ENCODE measurements at places on chromosomes 7 and 10. TPM values are rescaled to one million over a fixed set of nuclear protein-coding genes. Genes with fewer than 3 reads are reported as not detected.
A peak's percentile ranks its signal among the peaks of the same experiment; 100 is the strongest.

- no peak for DNase-seq
Measured at GRCh38 chr7:13991791-13992595, 2.5 kb upstream of the ETV1 start.

DNA sequence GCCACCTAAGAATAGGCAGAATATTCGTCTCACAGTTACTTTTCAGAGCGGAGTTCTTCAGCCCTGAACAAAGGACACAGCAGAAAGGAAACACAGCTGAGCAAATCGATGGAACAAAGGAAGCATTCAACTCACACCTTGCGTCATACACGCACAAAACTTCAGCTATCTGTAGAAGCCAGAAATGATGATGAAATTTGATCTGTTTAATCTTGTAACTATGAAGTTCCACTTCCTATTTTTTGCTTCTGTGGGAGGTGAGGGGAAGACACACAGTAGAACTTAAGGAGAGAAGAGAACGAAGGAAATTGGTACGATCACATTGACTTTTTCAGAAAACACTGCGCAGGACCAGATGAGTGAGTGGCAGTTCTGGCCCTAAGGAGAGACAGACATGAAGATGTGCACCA is 26.2 kb downstream of the FAM171A1 start:
- no peak for DNase-seq

GRCh38 chr7:2146676-2147472 is 85.9 kb downstream of the MAD1L1 start:
- DNase-seq = peak; percentile 58

- DNase-seq = no peak
Measured at GRCh38 chr10:43573250-43574000, 991 bp downstream of the ZNF239 start.

GRCh38 chr10:13712837-13713581 is 126.2 kb downstream of the PRPF18 start:
- DNase-seq = peak; percentile 88

- DNase-seq = no peak
Measured at GRCh38 chr7:16747102-16747501, 6.5 kb upstream of the TSPAN13 start.

DNA sequence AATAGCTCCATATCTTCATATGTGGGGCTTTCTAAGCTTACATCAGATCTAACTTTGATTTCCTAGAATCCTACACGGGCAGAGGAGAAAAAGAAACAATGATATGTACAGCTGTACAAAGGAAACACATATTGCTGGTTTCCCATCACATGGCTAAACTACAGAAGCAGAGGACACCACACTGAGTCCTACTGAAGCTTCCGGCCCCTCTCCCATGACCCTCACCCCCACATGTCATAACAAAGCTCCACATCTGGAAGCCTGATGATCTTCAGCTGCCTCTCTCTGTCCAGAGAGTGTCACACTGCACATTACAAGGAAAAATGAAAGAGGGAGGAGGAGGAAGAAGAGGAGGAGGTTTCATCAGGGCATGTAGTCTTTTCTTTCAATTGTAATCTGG is 14.0 kb downstream of the SLC16A12 start:
- no peak for DNase-seq

- DNase-seq = no peak
Measured at GRCh38 chr10:31381766-31382316, 62.8 kb downstream of the ZEB1 start.

- DNase-seq = no peak
Measured at GRCh38 chr10:56633876-56634452, 272.9 kb upstream of the ZWINT start.

DNA sequence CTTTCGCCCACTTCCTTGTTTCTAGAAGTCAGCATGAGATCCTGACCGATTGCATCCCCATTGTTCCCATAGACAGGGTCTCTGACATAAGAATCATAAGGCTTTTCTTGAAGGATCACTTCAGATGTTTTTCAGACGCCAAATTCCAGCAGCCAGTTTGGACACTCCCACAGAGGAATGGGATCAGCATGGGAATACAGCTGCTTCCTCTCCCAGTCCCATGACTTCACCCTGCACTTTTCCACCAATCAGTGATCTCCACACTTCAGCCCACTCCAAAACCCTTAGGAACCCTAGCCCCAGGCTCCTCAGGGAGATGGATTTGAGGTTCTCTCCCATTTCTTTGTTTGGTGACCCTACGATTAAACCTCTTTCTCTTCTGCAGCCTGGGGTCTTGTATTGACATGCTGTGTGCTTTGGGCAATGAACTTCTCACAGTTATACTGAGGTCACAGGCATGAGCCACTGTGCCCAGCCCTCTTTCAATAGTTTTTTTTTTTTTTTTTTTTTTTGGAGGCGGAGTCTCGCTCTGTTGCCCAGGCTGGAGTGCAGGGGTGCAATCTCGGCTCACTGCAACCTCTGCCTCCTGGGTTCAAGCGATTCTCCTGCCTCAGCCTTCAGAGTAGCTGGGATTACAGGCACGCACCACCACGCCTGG is 52.8 kb upstream of the CHST3 start:
- DNase-seq = no peak

DNA sequence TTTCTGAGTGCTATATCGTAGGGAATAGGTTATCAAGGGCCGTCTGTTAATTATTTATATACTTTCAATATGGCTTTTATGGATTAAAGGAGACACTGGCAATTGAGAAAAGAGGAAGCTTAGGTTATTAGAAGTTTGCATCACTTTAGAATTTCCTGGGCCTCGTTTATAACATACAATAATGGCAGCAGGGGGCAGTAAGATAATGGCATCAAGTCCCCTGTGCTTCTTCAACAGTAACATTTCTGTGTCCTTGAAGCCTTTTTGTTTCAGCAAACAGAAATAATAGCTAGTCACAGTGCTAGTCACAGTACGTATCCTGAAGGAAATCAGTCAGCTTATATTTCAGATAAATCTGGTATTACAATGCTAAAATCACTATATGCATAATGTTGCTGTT is 41.9 kb downstream of the SPAM1 start:
- DNase-seq = no peak

DNA sequence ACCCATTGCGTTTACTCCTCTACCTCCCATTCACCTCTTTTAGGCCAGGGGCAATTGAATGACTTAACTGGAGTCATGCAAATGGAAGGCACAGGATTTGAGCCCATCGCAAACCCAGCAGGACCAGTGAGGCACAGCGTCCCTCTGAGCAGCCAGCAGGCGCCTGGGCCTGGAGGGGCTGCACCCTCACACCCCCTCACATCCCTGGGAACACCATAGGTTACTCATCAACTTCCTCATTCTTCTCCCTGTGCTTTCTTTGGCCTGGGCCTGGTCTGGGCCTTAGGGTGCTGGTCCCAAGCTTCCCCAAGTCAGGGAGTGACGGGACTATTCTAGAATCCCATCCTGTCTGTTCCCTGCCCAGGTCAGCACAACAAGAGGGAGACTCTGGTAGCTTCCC is 169.4 kb upstream of the EEPD1 start:
- DNase-seq = no peak

DNA sequence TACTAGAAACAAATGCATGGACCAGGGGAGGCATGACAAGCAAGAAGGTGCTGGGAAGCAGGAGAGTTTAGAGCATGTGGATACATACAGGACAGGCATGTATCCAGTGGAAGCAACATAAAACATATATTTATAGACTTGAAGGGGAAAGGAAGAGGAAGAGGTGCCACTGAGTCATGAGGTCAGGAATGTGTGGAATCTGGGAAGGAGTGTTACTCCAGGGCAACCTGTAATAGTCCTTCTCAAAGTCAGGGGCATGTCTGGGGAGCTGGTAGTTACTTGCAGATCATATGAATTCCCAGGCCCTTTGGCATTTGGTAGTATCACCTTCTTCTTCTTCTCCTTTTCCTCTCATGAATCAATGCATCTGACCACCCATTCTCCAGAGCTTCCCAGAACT is 246.6 kb downstream of the XPNPEP1 start:
- no peak for DNase-seq

DNA sequence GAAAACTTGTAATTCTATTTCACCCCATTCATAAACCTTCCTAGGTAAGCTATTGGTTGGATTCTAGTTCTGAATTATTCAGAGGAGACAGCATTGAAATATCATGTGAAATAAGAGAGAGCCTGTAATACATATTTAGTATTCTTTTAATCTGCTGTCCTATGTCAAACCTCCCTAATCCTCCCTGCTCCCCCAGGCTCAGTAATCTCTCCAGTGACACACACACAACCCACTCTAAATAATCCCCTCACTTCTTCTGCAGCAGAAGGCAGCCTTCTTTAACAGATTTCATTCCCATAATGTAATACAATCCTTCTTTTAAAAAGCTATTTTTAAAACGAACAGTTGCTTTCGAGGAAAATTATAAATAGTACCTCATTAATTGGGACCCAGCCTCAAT is 639.7 kb upstream of the AUTS2 start:
- DNase-seq = no peak

DNA sequence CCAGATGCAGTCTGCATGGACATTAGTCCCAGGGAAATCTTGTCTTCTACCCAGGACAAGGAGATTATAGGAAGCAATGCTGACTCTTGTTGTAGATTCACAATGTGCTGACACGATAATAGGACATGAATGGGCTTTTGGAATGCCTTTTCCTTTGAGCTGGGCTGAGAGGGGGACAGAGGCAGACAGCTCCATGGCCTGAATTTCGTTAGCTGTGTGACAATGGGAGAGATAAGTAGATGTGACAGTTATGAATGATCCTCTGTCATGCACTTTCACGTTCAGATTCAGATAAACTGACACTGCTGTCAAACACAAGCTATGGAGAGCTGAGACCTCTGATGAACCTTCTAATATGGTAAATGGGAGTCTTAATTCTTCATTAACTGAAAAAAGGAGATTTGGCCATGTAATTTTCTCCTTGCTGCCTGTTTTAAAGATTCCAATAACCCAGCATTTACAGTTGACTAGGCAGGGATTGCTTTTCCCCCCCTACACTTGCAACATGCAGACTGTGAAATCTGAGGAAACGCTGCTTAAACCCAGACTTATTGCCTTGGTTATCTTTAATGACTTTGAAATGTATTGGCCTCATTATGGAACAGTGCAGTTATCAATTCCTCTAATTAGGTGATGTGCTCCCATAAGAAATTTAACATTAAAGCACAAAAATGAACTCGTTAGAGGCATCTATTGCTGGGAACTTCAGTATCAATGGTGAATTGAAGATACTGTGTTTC is 669.3 kb downstream of the AUTS2 start:
- DNase-seq = no peak

DNA sequence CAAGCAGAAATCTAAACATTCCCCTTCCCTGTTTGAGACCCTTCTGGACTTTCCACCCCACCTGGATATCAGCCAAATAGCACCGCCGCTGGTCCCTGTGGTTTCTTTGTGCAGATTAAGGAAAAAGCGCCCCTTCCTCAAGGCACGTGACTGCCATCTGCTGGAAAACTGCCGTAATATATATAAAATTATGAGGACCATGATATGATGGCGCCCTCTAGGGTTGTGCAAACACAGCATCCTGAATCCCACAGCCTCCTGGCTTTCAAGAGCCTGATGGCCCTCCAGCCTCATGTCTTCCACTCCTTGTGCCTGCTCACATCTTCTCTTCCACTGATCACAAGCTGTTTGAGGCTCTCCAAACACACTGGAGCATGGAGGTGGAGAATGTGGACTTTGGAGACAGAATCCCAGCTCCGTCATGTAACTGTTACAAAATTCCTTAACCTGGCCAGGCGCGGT is 121.3 kb downstream of the MYL10 start:
- DNase-seq = no peak

GRCh38 chr10:17067376-17068264 is 62.0 kb downstream of the CUBN start:
- DNase-seq = no peak

GRCh38 chr10:119550827-119551226 is 8.3 kb upstream of the RGS10 start:
- DNase-seq = no peak

GRCh38 chr7:107920048-107920772 is 29.2 kb downstream of the DLD start:
- no peak for DNase-seq

DNA sequence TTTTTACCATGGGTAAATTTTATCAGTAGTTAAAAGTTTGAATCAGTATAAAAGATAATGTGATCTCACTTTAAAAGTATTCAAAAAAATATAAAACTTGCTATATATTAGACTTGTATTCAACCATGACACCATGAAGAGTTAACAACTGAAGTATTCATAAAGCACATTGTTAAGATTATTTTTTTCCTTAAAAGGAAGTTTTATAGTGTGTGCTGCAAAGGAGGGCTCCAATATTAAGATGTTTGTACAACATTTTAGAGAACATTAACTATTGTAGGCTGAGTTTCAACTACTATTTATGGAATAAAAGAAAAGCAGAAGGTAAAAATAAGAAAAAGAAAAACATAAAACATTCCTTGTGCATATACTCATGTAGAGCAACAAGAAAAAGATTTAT is 24.5 kb upstream of the CUBN start:
- no peak for DNase-seq

Gene TES
- total RNA-seq = 21.2 TPM

Gene NYAP1
- 0.54 TPM for total RNA-seq

Gene PROSER2
- total RNA-seq = 1.2 TPM

Gene ACTL6B
- total RNA-seq = not detected

Gene TFEC
- 1.6 TPM for total RNA-seq

Gene GBX1
- 2.4 TPM for total RNA-seq

Gene CC2D2B
- 0.22 TPM for total RNA-seq

Gene SH2D4B
- not detected for total RNA-seq

Gene TUBB8
- total RNA-seq = not detected

Gene SPDYE2
- not detected for total RNA-seq

Gene FAM180A
- 6.1 TPM for total RNA-seq

Gene CREB5
- 4.8 TPM for total RNA-seq

All from Right ventricle myocardium inferior (tissue), 1 donor.